ENCODE measurements at places on chromosomes 12 and 14. TPM values are rescaled to one million over a fixed set of nuclear protein-coding genes. Genes with fewer than 3 reads are reported as not detected.
A peak's percentile ranks its signal among the peaks of the same experiment; 100 is the strongest.

The COCH gene
- 1.5 TPM for total RNA-seq

DNA sequence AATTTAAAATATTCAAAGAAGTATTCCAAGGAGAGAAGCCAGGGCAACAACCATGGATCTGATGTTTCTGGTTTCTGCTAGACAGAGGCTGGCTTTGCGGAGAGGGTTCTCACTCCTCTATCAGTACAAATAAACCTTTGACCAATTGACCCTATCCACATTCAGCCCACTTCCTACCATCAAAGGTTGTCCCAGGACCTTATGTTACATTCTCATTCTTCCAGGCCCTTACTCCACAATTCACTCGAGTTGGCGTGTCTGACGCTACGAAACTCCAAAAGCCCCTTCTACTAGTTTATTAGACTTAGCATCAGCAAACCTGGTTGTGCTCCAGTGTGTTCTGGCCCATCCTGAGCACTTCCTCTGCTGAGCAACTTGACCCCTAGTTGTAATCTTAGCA is 24.8 kb upstream of the RNASE12 start:
- no peaks in the 10 kb centered on the region for H3K4me1 ChIP-seq
- no peaks in the 10 kb centered on the region for H3K27me3 ChIP-seq
- H3K27ac ChIP-seq, result no peak overlapping the region
- DNase-seq, result no peak
- H3K36me3 ChIP-seq, result no peaks in the 10 kb centered on the region
- H3K4me3 ChIP-seq, result no peak overlapping the region

The PELI2 gene
- 28.3 TPM for total RNA-seq

The DDN gene
- not detected for total RNA-seq

The SUDS3 gene
- 46.2 TPM for total RNA-seq

GRCh38 chr12:2336409-2336829 is 283.6 kb downstream of the CACNA1C start:
- H3K4me3 ChIP-seq, result peak overlapping the region; percentile 40
- H3K4me1 ChIP-seq, result peaks cover 99% of the 10 kb centered on the region
- H3K27me3 ChIP-seq, result no peaks in the 10 kb centered on the region

The PLA2G1B gene
- total RNA-seq, result not detected

DNA sequence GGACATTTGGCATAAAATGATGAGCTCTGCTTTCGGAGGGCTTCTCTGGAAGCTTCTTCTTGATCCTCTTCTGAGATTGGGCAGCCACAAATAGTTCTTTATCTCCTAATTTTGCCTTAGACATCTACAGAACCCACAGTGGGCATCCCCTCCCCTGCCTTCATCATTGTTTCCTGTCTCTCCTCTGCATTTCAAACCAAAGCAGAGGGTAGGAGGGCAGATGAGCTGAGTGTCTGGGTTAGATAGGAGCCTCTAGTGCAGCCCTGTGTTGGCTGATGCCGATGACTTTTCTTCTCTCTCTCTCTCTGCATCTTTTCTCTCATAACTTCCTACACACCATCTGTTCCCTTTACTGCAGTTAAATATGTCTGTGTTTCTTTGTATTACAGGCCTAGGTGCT is 8.5 kb upstream of the IL26 start:
- no peak for DNase-seq
- no peaks in the 10 kb centered on the region for H3K27me3 ChIP-seq
- no peak overlapping the region for H3K4me3 ChIP-seq
- H3K27ac ChIP-seq, result no peak overlapping the region

DNA sequence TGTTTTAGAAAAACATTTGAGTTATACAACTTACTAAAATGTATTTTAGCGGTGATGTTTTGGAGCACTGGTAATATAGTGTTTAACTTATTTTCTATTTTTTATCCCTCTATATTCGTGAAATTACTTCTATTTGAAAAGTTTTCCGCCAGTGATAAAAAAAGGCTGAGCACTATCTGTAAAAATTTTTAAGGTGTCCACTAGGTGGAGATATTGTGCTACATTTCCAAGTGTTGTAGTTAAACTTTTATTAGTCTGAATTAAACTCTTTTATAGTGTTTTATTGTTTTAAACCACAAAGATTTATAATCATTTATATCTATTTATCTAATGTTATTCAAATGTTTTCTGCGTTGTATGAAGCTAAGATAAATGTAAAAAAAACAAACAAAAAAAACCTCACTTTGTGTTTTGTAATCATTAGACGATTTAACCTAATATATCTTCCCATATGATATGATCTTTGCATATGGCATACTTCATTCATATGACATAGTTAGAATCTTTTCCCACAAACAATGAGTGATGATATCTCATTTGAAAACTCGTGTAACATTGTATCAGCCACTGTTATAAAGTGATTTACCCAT is 11.8 kb downstream of the ALG10B start:
- no peak for DNase-seq
- no peak overlapping the region for H3K4me3 ChIP-seq
- no peaks in the 10 kb centered on the region for H3K36me3 ChIP-seq

The CCDC177 gene
- not detected for total RNA-seq

The GLIPR1L1 gene
- total RNA-seq, result not detected

The NR2C1 gene
- total RNA-seq, result 45.6 TPM

The GPR84 gene
- total RNA-seq, result 2.3 TPM

All from thoracic aorta (tissue), 2 donors.